NCI-H2227 treated with DMSO at 0.1 percent for 48 hours (cell line): ENCODE measurements at places on chromosomes 3 and 15.

DNA sequence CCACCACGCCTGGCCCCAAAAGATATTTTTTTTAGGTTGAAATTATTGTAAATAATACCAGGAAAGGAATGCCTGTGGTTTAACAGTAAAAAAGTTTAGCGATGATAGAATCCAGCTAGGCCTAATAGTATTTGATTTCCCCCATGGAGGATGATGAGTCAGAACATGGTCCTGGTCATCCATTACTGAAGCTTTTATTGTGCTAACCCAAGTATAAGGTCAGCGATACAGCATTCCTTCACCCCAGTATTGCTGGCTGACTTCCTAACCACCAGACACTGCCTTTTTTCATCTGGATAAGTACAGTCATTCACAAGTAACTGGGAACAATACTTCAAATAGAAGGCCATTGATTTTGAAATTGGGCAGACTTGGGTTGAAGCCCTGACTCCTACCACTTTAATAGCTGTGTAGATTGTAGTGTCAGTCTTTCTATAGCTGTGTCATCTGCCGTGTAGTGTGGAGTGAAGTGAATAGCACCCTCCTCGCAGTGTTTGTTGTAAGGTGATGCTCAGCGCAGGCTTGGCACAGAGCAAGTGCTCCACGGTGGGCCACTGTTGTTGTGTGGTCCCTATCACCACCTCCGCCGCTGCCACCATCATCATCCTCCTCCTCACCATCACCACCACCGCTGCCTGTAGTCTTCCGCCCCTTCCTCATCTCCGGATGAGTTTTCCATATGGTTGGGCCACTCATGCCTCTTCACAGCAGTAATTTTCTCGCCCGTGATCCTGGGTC, 436.0 kb upstream of the TPM1 start:
- no peak for DNase-seq

GRCh38 chr15:97909291-97909891, 51.1 kb upstream of the ARRDC4 start:
- no peak for DNase-seq

GRCh38 chr3:23648326-23648995, 157.3 kb upstream of the UBE2E1 start:
- no peak for DNase-seq

DNA sequence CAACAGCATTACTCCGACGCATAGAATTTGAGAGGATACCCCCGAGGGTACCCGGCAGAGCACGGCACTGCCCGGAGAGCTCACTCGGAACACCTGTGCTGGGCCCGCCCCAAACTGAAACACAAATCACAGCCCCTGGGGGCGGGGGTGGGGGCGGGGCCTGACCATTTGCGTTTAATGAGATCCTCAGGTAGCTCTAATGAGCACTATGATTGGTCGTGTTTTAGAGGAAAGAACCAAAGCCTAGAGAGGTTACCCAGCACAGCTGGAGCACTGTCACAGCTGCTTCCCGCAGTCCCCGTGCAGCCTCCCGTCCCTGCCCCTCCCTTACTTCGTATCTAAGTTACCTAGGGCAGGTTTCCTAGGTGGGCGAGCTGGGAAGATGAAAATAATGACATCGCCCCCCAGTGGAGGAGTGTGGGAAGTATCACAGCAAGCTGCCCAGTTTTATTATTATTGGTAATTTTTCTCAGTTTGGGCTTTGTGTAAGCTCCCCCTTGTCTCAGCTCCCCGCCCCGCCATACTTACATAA, 187.1 kb downstream of the PDE8A start:
- no peak for DNase-seq
